ENCODE measurements at places on chromosomes 7 and 10.
A peak's percentile ranks its signal among the peaks of the same experiment; 100 is the strongest.

GRCh38 chr10:119313644-119314043 lies 106.3 kb downstream of the GRK5 start:
- DNase-seq = no peak

DNA sequence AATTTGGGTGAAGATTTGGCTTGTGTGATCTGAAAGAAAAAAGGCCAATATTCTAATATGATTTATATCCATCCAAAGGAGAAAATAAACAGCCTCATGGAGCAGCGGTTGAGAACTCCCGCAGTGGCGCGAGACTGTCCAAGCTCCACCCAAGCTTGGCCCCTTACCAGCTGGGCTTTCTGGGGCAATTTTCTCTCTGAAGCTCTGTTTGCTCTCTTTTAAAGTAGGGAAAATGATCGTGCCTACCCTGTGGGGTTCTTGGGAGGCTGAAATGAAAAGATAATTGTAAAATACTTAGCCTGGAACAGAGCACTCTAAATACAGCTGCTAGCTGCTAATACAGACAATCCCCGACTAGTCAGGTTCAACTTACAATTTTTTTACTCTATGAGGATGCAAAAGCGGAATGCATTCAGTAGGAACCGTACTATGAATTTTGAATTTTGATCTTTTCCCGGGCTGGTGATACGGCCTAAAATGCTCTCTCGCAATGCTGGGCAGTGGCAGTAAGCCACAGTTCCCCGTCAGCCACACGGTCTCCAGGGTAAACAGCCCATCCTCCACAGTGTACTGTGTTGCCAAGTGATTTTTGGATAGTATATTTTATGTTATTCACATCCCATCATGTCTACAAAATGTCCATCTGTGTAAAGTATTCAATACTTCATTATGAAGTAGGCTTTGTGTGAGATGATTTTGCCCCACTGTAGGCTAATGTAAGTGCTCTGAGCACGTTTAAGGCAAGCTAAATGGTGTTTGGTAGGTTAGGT lies 137.7 kb downstream of the CHN2 start:
- peak; percentile 94 for DNase-seq

- DNase-seq = no peak
Observed at GRCh38 chr7:142808802-142809583, 38.2 kb downstream of the PRSS2 start.

- no peak for DNase-seq
Observed at GRCh38 chr7:130654850-130655249, 13.7 kb downstream of the COPG2 start.

- no peak for DNase-seq
Observed at GRCh38 chr10:73889014-73889413, 14.7 kb upstream of the CAMK2G start.

DNA sequence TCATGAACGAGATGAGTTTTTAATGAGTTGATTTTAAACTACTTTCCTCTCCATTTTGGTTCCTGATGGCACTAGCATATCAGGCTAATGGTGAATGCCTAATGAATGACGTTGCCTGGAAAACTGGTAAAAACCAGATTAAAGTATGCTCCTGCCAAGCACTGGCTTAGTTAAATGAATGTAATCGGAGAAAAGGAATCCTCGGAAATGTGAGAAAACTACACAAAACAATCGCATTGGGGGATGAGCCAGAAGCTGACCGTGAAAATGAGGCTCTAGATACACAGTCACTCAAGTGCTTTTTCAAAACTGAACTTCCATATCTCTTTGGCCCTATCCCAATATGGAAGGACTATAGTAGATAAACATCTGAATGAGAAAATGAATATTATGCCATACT lies 153.8 kb upstream of the COL1A2 start:
- no peak for DNase-seq

GRCh38 chr10:75726522-75727483 lies 295.4 kb downstream of the LRMDA start:
- peak; percentile 70 for DNase-seq

DNA sequence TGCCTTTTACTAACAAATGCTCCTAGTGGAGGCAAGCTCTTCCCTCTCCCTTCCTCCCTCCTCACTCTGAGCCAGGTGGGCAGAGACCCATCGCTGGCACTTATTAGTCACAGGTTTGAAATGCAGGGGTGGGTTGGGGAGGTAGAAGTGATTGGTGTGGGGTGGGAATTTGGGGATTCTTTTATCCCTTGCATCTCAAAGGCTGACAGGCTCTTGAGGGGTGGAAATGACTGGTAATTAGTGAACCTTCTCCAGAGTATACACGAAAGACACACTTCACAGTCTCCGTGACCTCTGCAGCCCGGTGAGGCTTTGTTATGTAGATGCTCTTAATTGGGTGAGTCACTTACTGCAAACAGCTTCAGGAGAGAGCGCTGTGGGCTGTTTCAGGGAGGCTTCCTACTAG lies 13.9 kb upstream of the LRMDA start:
- DNase-seq = no peak

DNA sequence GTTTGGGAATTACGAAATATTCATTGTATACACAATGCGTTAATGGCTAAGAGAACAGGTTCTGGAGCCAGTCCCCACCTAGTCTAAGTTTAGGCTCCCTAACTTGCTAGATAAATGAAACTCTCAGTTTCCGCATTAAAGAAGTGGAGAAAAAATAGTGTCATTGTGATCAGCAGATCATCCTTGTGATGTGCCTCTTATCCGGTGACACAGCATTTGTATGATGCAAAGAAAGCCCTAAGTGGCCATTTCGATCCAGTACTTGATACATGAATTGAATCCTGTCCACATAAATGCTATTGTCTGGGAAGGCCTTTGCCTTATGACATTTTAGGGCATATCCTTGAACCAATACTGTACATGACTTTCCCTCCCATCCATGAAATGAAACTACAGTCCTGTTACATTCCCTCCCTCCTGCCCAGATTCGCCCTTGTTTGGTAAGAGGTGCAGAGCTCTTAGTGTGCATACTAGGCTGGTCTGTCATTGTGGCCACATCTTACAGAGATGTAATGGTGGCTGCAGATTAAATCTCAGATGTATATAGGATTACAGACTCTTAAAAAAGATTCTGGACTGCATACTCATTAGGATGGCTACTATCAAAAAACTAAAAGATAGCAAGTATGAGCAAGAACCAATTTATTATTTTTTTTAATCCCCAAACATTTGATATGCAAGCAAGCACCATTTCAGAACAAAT lies 80.9 kb downstream of the LRRC4 start:
- DNase-seq = no peak

GRCh38 chr10:76451911-76452310 lies 1020.5 kb downstream of the LRMDA start:
- DNase-seq = no peak

- DNase-seq = no peak
Observed at GRCh38 chr7:38102507-38102906, 75.5 kb upstream of the STARD3NL start.

DNA sequence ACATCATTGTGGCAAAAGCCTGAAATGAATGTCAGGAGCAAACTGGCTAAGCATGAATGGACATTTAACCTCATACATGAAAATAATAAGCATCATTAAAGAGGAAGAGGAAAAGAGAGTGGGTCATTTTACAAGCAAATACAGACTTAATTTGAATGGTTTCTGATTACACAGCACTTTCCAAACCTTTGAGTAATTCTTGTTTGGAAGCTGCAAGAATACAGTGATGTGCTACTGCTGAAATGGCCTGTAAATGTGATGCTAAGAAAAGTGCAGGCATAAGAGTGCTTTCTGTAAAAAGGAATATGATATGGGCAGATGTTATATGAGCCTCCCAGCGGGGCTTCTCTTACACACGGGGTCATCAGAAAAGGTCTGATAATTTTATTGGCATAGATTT lies 30.2 kb downstream of the TAS2R16 start:
- no peak for DNase-seq

GRCh38 chr10:74983383-74983782 lies 128.1 kb upstream of the SAMD8 start:
- no peak for DNase-seq

GRCh38 chr7:106180721-106181120 lies 68.6 kb upstream of the SYPL1 start:
- no peak for DNase-seq

GRCh38 chr7:47991270-47991669 lies 11.9 kb upstream of the HUS1 start:
- DNase-seq = no peak

GRCh38 chr10:69348816-69349541 lies 67.7 kb downstream of the TACR2 start:
- no peak for DNase-seq

GRCh38 chr10:35768731-35769130 lies 126.6 kb upstream of the FZD8 start:
- no peak for DNase-seq

DNA sequence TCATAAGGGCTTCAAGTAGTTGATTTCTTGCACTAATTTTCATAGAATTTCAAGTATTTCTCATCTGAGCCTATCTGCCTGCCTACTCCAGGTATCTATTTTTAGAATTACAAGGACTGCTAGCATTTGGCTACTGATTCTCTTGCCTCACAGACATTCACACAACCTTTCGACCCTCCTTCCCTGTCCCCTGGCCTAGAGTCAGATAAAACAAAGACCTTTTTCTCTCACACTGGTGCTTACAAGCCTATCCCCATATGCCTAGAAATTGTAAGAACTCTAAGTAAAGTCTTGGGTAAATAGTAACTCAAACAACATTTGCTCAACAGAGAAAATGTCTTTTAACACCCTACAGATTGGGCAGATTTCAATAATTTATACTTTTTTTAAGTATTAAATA lies 6.3 kb downstream of the GPAM start:
- no peak for DNase-seq

DNA sequence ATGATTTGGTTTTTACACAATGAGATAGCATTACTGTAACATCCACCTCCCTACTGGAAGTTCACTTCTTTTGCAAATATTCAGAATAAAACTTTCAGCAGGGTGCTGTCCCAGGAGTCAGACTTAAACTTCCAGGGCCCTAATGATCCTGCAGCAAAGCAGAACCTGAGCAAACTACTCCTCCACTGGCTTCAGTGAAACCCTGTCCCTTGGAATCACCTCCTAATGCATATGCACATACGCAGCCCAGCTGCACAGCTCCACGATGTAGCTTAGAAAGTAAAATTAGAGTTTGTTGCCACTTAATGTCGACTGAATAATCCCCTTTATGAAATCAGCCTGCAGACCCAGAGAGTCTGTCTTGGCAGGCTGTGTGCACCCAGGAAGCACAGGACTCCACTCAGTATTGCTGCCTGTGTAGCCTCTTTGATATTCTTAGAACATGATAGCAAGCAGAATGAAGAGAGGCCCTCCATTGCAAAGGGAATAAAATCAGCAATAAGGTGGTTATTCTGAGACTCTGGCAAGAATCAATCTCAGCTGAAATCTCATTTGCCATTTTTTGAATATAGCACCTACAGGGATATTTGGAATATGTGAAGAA lies 1.6 kb downstream of the NPSR1 start:
- no peak for DNase-seq

DNA sequence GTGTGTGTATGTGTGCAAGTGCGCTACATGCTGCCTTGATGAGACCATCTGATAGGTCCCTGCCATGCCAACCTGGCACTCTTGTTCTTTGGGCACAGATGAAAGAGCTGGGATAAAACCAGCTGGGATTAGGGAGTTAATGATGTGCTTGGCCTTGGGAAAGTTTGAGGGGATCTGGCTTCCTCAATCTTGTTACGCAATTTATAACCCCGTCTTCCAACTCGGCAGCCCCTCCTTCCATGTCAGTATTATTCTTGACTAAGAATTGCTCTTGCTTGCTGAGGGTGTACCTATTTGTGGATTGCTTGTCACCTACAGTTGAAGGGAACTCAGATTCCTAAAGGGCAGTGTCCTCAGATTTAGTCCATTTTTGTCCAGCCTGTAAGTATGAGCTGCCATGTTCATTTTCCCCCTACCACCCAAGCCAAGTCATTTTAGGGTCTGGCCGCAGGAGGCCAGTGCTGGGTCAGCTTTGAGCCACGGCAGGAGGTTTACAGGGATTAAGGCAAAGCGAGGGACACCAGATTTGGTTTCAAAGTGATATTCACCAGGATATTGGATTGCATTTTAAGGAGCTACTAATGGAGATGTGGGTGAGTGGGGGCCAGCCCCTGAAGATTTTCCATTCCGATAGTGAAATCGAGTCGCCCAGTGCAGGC lies 34.1 kb upstream of the KCNMA1 start:
- DNase-seq = no peak

GRCh38 chr7:83930262-83930661 lies 264.3 kb downstream of the SEMA3A start:
- DNase-seq = no peak

GRCh38 chr7:106047818-106048705 lies 64.0 kb downstream of the SYPL1 start:
- DNase-seq = no peak

GRCh38 chr7:96727534-96728088 lies 18.0 kb upstream of the SEM1 start:
- DNase-seq = no peak

DNA sequence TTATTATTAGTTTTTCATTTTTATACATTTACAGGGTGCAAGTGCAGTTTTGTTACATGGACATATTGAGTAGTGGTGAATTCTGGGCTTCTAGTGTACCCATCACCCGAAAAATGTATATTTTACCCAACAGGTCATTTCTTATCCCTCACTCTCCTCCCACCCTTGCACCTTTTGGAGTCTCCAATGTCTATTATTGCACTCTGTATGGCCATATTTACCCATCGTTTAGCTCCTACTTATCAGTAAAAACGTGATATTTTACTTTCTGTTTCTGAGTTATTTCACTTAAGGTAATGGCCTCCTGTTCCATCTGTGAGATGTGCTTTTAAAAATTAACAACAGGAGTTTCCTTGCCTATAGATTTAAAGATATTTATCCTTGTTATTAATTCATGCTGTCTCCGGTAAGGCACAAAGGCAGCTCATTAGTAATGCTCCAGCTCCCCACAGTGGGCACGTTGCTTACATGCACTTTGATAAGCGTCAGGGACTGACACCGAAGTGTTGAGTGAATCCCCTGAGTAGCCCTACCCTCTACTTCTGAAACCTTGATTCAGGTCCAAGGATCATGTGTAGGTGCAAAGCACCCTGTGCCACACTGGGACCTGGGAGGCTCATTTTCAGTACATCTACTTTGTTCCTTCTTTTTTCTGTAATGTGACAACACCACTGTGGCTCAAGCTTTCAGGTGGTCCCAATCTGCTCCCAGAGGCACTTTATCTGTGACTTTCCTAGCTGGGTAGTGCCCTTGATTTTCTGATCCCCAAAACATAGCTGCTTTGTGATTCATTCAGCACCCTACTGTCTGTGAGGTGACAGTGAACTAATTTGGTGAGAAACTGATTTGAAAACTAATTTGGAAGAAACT lies 27.3 kb downstream of the HYAL4 start:
- DNase-seq = no peak

DNA sequence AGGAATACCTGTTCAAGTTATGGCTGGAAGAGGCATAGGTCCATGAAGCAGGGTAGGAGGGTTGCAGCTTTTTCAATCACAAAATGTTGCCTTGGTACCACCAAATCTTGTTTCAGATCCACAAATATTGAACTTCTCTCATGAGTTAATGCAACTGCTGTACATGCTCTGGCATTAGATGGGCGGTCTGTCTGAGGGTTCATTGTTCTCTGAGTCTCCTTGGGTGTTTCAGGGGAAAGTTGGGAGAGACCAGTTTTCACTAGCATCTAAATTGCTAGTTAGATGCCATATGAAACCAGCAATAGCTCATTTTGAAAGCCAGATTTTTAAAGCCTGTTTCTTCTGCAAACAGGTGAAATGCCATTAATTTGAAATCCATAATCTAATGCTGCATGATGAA lies 27.8 kb upstream of the ELMO1 start:
- DNase-seq = no peak

GRCh38 chr7:128900237-128900636 lies 10.3 kb downstream of the KCP start:
- DNase-seq = no peak
